MV-4-11 (cell line): ENCODE measurements at places on chromosomes 12 and 14.

DNA sequence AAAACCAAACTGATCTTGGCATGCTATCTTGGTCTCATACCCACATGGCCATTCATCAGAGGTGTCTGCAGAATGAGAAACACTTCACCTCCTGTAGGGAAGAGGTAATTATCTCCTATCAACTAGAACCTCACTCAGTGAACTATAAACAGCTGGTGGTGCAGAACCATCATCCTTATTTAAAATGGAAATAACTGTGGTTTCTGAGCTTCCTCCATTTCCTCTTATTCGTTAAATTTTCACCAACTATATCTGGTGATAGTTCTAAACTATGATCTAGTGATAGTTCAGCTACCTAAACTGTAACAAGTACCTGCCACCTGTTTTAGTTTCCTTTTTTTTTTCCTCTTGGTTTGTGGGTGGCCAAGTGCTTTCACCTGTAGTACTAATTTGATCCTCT lies 218.5 kb downstream of the FUT8 start:
- DNase-seq: no peak

- peak; percentile 26 for DNase-seq
These were observed 442.2 kb downstream of the ADAMTS20 start for GRCh38 chr12:43109631-43110345.

GRCh38 chr12:15772405-15773018 lies 16.7 kb downstream of the EPS8 start:
- no peak for DNase-seq

DNA sequence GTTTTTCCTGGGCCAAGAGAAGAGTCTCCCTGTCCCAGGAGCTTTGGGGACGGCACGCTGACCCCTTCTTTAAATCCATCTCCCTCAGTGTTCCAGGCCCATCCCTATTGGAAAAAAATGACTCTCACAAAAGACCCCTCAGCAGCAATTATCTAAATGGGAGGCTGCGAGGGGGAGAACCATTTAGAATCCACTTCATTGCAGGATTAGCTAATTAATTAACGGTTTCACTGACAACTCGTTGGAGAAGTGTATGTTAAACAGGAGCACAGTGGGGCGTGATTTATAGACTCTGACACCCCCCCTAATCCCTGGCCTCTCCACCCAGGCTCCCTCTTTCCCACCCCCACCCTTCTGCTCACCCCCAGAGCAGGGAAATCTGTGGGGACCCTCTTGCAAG lies 162.8 kb upstream of the LHX5 start:
- DNase-seq: no peak

DNA sequence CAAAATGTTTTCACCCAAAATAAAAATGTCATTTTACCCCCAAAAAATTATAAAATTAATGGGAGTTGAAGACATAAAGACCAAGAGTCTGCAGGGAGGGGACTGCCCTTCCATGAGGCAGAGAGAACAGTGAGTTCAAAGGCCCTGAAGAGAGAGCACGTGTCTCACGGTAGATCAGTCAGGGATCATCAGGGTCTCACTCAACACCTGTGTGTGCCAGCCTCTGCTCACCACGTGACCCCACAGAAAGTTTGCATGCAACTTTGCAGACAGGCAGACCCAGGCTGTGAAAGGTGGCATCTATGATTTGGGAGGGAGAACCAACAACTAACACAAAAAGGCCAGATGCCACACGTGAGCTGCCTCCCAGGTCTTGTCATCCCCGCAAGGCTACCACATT lies 33.1 kb downstream of the CLMN start:
- no peak for DNase-seq

DNA sequence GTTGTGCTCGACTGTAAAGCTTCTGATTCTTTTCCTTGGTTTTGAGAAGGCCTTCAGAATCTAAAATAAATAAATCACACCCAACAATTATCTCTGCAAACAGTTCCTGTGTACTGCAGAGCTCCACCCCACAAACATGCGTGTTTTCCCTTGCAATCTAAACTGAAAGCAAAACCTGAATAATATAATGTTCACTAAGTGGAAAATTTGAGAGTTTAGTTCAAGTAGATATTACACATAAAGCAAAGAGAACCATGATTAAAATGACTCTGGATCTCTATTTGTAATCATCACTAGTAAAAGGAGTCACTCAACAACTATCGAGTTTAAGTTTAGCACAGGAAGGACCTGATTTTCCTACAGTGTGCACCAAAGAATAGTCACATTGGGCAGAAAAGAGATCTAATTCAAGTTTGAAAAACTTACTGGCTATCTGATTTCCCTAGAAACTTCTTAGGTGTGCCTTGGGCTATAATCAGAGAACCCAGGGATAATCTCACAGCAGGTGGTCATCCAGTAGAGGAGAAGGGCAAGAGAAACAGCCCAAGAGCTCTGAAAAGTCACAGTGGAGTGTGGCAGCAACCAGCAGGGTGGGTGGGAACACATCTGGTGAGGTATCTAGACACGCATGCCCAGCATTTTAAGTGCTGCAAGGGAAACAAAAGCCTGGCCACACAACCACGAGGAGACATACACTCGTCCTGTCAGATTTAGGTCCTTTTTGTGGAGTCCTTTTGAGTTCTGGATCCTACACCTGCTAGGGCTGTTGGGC lies 25.4 kb downstream of the ATG14 start:
- no peak for DNase-seq

DNA sequence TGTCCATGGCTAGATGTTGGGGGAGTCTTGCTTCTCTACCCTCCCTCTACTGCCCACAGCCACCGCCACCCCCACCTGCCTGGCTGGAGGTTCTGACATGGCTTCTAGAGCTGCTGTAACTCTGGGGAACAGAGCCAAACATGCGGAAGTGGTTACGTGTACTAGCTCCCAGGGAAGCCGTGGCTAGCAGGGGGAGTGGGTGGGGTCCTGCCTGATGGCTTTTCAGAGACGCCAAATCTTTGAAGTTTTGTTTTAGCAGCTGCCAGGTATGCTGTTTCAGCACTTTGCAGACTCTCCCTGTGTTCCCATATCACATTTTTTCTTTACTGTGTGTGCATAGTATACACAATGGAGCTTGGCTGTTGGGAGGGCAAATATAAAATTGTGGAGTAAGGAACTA lies 150.3 kb downstream of the TGFB3 start:
- no peak for DNase-seq

DNA sequence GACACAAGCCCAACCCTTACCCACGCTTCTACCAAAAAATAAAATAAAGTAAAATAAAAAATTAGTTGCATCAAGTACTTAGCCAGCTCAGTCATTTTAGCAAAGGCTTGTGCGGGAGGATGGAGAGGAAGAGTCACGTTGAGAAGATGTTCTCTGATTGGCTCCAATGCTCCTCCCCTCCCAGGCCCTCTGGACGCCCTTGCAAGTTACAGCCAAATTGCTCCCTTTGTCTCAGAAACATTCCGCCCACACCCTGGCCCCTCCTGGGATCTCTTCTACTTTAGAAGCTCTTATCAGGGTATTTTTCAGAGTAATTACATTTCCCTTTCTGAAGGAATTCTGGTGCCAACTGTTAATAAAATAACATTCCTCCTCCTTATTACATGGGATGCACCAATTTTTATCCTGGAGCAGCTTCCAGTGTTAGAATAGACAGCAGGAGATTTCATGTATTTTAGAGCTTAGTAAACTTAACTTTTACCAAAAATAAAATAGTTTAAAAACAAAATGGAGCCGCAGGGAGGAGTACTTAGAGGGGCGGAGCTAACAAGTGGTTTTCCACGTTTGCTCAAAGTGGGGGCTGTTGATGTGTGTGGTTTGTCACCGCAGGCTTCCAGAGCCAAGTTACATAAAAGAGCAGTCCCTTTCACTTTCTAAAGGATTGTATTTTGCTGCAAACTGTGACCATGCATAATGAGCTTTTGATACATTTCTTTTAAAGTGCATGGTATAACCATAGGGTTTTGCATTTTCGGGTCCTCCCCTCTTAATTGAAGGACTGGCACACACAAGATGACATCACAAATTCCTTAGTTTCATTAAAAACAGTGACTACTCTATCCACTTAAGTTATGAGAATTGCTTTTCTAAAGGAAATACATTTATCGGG lies 71.7 kb upstream of the RAP1B start:
- DNase-seq: peak; percentile 96

GRCh38 chr14:87898301-87898700 lies 94.7 kb downstream of the GALC start:
- DNase-seq: peak; percentile 29

DNA sequence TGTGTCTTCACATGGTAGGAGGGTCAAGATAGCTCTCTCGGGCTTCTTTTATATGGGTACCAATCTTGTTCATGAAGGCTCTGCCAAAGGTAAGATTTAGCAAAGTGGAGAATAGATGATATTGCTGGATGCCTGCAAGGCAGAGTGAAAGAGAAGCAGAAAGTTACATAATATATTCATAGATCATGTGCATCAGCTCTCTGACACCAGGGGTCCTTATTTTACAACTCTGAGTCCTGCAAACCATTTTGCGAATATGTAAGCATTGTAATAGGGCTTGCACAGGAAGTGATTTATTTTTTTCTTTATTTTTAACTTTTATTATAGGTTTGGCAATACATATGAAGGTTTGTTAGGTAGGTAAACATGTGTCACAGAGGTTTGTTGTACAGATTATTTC lies 31.8 kb downstream of the CRADD start:
- no peak for DNase-seq

DNA sequence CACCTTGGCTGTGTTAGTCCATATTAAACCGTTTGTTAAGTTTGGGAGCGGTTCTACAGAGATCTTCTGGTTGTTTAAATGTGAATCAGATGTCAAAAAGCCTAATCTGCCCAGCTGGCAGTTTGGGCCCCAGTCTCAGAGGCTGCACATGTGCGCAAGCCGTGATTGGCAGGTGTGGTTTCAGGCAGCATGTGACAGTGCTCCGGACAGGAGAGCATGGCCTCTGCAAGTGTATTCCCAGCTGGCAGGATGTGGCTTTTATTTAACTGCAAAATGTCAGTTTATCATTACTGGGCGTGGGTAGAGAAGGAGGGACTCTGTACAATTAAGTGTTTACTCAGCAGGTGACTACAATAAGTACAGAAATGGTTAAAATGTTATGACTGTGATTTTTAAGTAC lies 77.5 kb downstream of the PELI2 start:
- DNase-seq: peak; percentile 73

- DNase-seq: peak; percentile 24
These were observed 113.0 kb downstream of the UNC79 start for GRCh38 chr14:93543766-93544165.
